Bronchial smooth muscle cell (primary cell): ENCODE measurements at places on chromosomes 6 and 20. TPM values are rescaled to one million over a fixed set of nuclear protein-coding genes. Genes with fewer than 3 reads are reported as not detected.

The SLC22A3 gene
- under 0.01 and 0.09 TPM in 2 replicates for total RNA-seq

The NKAIN4 gene
- not detected in 2 replicates for total RNA-seq

The SLC26A8 gene
- under 0.01 TPM in 1 of 2 replicates, not detected in the other for total RNA-seq

The ROMO1 gene
- 284 and 482 TPM in 2 replicates for total RNA-seq

The RHAG gene
- total RNA-seq = under 0.01 TPM in 1 of 2 replicates, not detected in the other

The PTK6 gene
- total RNA-seq = 0.09 and 0.16 TPM in 2 replicates

The CCM2L gene
- not detected in 2 replicates for total RNA-seq

The ERVFRD-1 gene
- not detected in 2 replicates for total RNA-seq

The PLA2G7 gene
- total RNA-seq = not detected in 2 replicates

The WFDC10B gene
- total RNA-seq = 0.26 TPM in 1 of 2 replicates, not detected in the other

The ZFP57 gene
- 2.8 TPM in 1 of 2 replicates, not detected in the other for total RNA-seq

The LY6G6F gene
- total RNA-seq = not detected in 2 replicates

The SPEF1 gene
- 0.16 and 0.26 TPM in 2 replicates for total RNA-seq

The CLPSL1 gene
- not detected in 2 replicates for total RNA-seq

The PRL gene
- not detected in 2 replicates for total RNA-seq

The ENPP5 gene
- total RNA-seq = under 0.01 TPM in 1 of 2 replicates, not detected in the other

The CLVS2 gene
- under 0.01 TPM in 1 of 2 replicates, not detected in the other for total RNA-seq

The SIRPD gene
- not detected in 2 replicates for total RNA-seq

The MRAP2 gene
- 0.47 TPM in 1 of 2 replicates, not detected in the other for total RNA-seq

The BPIFB2 gene
- total RNA-seq = not detected in 2 replicates

The KCNK17 gene
- total RNA-seq = not detected in 2 replicates
